Stomach (tissue), 19 donors: ENCODE measurements at places on chromosomes 7 and 10. TPM values are rescaled to one million over a fixed set of nuclear protein-coding genes. Genes with fewer than 3 reads are reported as not detected.
A peak's percentile ranks its signal among the peaks of the same experiment; 100 is the strongest.

DNA sequence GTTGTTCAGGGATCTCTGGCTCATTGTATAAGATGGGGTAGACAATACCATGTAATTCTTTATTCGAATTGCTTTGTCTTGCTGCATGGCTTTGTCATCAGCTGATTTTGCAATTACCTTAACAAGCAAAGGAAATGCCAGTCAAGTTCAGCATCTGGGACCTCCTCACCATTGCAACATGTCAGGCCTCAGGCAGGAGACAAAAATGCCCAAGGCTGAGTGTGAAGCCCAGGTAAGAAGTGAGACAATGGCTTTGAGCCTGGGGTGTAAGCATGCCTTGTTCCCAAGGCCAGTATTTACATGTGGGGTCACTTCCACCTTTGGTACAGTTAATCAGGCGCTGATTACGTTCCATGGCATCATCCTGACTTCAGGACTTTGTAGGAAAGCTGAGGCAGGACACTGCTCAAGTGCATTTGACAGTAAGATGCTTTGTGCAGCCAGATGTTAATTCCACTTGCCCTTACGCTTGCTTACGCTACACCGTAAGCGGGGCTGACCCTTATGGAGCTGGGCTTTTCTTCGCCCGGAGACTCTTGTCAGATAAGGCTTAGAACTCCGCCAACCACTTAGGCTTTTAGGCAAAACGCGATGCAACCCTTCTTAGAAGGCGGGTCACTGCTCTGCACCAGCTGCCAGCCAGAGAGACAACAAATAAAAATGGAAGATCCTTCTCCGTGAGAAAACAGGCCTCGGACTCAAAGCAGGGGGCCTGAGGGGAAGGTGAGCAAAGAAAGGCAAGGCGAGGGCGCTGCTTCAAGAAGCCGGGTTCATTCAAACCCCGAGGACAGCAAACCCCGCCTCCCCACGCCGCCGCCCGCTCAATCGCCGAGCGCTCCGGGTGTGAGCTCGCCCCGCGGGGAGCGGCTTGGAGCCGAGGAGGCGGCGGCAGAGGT, 1.3 kb upstream of the SP4 start:
- DNase-seq = no peak

- peak; percentile 29 for DNase-seq
Observed at GRCh38 chr7:113100121-113100603, 13.5 kb upstream of the GPR85 start.

- DNase-seq = no peak
Observed at GRCh38 chr7:134662871-134663205, 16.2 kb downstream of the BPGM start.

DNA sequence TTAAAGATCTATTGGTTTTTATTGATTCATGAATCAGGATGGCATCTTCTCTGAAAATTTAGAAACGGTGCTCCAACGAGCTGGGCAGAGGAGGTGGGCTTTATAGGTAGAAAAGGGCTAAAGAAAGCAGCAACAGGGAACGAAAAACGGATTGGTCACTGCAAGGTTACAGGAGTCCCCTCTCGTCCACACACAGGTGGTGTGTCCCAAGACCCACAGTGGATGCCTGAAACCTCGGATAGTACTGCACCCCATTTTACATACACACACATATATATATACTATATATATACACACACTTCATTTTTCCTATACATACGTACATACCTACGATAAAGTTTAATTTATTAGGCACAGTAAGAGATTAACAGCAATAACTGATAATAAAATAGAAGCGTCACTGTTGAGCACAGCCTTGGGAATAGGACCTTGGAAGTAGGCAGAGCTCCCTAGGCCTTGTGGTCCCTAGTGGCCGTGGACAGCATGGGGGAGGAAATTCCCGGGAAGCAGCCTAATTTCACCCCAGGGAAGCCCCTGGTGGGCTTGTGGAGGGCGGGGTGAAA, 737 bp upstream of the NUB1 start:
- DNase-seq = no peak

GRCh38 chr10:51344371-51344770, 270.1 kb downstream of the PRKG1 start:
- no peak for DNase-seq

- peak; percentile 80 for DNase-seq
Observed at GRCh38 chr10:43292755-43293676, 26.2 kb upstream of the RASGEF1A start.

- DNase-seq = no peak
Observed at GRCh38 chr7:3805151-3805550, 504.1 kb downstream of the SDK1 start.

DNA sequence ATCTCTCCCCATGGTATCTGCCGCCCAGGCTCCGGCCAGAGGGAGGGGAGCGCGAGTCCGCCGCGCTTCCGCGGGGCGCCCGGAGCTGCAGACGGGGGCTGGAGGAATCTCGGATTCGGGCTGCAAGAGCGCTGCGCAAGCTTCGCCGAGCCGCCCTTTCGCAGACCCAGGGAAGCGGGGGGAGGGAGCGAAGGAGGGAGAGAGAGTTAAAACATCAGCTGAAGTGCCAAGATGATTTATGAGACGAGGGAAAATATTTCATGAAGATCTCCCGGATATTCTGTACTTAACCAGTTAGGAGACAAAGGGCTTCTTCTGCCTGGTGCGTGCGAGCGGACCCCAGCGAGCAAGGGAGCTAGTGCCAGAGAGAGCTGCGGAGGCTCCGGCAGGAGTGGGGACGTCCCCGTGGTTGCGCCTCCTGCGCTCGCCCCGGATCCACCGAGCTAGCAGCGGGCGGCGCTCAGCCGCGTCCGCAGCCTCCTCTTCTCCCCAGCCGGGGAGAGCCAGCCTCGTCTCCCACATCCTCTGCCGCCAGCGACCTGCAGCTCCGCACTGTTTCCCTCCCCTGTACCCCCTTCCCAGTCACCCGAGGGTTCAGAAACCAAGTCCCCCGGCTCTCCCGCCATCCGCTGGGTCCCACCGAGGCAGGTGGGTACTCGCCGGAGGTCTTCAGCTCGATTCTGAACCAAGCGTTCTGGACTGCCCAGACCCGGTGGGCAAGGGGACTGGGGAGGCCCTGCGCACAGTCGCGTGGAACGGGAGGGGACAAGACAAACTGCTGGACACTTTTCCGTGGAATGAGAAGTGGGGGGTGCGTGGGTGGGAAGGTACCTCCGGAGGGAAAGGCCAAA, 1.0 kb upstream of the PAX2 start:
- no peak for DNase-seq

DNA sequence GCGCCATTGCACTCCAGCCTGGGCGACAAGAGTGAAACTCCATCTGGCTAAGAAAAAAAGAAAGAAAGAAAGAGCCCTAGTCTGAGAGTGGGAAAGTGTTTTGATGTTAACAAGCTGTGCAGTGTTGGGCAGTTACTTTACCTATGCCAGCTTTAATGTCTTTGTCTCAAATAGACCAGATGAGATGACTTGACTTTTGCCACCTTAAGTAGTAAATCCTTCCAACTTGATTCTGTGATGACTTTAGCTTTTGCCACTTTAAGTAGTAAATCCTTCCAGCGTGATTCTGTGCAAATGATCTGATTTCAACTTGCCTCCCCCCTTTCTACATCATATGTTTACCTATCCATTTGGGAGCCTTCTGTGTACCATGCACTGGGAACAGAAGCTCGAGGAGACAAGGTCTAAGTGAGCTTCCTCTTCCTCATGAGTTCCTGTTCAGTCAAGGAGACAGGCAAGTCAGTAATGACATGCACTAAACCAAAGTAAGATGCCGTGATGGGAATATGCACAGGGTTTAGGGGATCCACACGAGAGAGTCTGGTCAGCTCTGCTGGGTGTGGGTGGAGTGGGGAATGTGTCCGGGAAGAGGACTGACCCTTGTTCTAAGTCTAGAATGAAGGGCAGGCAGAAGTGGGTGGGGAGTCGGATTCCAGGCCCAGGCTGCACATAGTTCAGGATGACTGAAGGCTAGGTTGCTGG, 17.2 kb downstream of the INPP5F start:
- no peak for DNase-seq

DNA sequence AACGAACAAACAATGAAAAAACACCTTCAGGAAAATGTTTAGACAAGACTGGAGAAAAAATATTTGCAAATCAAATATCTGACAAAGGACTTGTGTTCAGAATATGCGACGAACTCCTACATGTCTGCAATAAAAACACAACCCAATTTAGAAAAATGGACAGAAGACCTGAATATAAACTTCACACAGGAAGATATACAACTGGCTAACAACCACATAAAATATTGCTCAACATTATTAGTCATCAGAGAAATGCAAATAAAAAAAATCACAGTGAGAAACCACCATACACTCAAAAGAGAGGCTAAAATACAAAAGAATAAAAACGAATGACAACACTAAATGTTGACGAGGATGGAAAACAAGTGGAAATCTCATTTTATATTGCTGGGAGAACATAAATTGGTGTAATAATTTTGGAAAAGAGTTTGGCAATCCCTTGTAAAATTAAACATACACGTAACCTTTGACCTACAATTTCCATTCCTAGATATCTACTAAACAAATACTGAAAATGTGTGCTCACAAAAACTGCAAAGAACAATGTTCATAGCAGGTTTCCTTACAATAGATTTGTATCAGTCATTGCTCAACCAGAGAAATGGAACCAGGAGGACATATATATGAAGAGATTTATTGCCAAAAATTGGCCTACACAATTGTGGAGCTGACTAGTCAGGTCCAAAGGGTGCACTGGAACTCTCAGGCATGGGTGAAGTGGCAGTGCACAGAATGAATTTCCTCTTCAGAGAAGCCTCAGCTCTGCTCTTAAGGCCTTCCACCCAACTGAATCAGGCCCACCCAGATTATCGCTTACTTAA, 82.9 kb upstream of the OGDHL start:
- DNase-seq = no peak

DNA sequence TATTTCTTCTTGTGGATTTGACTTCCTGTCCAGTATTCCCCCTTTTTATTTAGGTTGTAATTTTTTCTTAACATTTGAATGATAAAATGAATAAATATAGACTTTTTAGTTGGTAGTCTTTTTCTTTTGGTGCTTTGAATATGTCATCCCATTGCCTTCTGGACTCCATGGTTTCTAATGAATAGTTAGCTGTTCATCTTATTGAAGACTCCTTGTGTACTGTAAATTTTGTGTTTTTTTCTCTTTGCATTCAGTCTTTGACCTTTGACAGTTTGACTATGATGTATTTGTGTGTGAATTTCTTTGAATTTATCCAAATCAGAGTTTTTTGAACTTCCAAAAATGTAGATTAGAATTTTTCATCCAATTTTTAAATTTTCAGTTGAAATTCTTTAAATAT, 554.3 kb downstream of the NRG3 start:
- DNase-seq = no peak

The ESYT2 gene
- total RNA-seq = 117 TPM

The PRKCQ gene
- 0.45 TPM for total RNA-seq

The CYP17A1 gene
- total RNA-seq = not detected

The ACTR3C gene
- total RNA-seq = 25.9 TPM

The SMKR1 gene
- total RNA-seq = not detected

The AKR1C4 gene
- not detected for total RNA-seq

The MSS51 gene
- total RNA-seq = not detected
